Effector memory CD4-positive, alpha-beta T cell (primary cell): ENCODE measurements at places on chromosomes 7 and 10.

DNA sequence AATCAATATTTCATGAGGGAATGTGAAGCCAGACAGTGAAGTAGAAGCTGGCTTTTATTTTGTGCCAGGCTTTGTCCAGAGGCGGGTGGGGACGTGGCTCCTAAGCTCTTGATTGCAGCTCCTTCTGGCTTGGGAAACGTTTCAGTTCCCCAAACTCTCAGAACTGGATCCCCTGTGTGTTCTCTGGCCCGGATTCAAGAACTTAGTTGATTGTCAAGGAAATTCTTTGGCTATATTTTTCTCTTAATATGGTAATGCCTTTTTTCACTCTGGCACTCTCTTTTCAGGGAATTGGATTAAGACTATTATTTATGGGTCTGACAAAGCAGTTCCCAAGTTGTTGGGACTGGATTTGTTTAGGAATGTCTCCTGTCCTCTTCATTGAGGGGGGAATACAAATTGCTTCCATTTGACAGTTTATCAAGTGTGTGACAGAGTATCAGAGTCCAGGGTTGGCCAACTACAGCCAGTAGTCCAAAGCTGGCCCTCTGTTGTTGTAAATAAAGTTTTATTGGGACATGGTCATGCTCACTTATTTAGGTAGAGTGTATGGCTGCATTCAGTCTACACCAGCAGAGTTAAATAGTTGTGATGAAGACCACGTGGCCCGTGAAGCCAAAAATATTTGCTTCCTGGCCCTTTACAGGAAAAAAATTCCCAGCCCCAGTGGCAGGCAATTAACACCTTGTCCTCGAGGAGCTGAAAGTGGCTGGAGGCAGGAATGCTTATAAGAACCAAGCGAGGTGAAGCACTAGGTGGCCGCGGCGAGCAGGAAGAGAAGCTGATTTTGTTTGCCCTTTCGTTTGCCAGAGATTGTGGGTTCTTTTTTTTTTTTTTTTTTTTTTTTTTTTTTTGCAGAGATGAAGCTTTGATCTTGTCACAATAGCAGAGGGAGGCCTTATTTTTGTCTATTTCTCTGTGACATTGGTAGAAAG is 34.3 kb downstream of the HTRA1 start:
- peaks cover 10% of the 10 kb centered on the region for H3K4me1 ChIP-seq
- H3K36me3 ChIP-seq = no peaks in the 10 kb centered on the region
- no peaks in the 10 kb centered on the region for H3K27me3 ChIP-seq
- no peak overlapping the region for H3K4me3 ChIP-seq
- DNase-seq = no peak
- H3K27ac ChIP-seq = no peak overlapping the region

DNA sequence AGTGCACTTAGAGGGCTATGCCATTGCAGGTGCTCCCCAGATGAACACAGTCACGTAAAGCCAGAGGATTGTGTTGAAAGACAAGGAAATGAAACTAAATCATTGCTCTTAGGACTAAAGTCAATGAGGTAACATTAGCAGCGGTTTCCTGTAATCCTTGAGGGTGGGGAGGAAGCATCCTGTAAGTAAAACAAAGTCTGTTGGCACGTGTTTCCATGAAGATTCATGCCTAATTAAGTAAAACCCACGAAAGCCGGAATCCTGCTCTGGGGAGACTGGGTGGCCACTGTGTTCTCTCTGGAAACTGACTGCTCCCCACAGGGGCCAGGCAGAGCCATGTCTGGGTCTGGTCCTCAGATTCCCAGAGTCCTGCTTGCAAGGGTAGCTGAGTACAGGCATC is 18.3 kb downstream of the STEAP1B start:
- H3K27me3 ChIP-seq = no peaks in the 10 kb centered on the region
- H3K4me3 ChIP-seq = no peak overlapping the region
- no peaks in the 10 kb centered on the region for H3K36me3 ChIP-seq
- H3K4me1 ChIP-seq = no peaks in the 10 kb centered on the region

DNA sequence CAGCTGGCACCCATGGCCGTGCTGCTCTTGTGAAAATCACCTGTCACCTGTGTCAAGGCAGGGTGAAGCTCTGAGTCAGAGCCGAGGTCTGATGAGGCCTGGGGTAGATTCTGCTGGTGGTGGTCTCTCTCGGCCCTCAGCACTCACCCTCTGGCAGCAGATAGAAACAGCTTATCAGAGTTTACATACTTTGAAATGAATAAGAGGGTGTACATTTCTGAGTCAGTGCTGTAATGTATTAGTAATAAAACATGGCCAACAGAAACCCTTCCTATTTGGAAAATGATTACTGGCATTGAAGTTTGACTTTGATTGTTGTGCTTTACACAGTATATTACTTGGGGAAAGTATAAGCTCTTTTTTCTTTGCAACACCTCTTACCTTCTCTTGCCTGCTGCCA is 228.8 kb downstream of the SNX10 start:
- H3K27me3 ChIP-seq = no peaks in the 10 kb centered on the region
- H3K27ac ChIP-seq = no peak overlapping the region
- H3K4me3 ChIP-seq = no peak overlapping the region
- no peaks in the 10 kb centered on the region for H3K4me1 ChIP-seq
- H3K36me3 ChIP-seq = no peaks in the 10 kb centered on the region

- no peaks in the 10 kb centered on the region for H3K36me3 ChIP-seq
- no peak for DNase-seq
- H3K4me3 ChIP-seq = no peak overlapping the region
- H3K27me3 ChIP-seq = no peaks in the 10 kb centered on the region
Observed at GRCh38 chr7:8221567-8221966, 40.4 kb downstream of the ICA1 start.

- H3K27ac ChIP-seq = no peak overlapping the region
- H3K36me3 ChIP-seq = peaks cover 6% of the 10 kb centered on the region
- H3K4me3 ChIP-seq = no peak overlapping the region
- H3K4me1 ChIP-seq = no peaks in the 10 kb centered on the region
- no peaks in the 10 kb centered on the region for H3K27me3 ChIP-seq
Observed at GRCh38 chr7:17830206-17830605, 110.1 kb downstream of the SNX13 start.

DNA sequence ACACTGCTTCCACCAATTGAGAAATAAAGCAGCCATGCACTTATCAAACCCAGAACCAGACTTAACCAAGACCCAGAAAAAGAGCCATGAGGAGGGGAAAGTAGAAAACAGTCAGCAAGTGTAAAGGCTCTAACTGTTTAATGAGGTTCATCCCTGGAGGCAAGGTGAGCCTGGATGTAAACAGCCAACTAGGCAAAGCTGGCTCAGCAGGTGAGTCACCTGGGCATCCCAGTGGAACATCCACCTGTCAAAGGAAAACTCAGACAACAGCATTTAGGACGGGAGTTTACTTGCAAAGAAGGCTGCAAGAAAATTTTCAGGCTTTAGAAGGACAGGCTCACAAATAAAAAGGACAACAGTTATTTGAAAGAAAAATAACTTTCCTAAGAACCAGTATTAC is 153.0 kb downstream of the SNX13 start:
- no peaks in the 10 kb centered on the region for H3K36me3 ChIP-seq
- no peak overlapping the region for H3K27ac ChIP-seq
- no peak for DNase-seq
- no peak overlapping the region for H3K4me3 ChIP-seq

DNA sequence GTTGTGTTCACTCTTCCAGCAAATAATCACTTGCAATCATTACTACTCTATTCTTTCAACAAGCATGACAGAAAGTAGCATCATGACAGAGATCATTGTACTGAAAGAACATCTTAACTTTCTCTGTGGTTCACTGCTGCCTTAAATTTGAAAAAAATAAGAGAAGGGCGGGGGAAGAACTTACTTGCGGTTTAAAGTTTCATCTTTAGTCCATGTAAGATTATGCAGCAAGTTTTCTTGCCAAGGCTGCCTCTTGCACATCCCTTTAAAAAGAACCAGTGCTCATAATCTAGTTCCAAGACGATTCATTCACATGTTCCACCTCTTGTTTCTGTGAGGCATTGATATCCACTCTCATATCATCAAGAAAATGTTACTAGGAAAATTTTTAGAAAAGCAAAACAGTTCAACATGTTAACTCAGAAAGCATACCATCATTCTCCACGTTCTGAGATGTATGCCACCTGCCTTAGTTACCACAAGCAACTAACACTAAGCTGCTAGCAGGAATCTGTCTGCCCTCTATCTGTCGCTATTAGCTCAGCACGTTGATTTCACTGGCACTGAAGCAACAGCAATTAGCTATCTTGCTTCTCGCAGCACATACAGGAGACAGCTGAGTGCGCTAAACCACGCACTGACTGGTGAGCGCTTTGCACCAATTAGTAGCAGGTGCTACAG is at the start of gene PCDH15:
Gene PCDH15, minus strand, starts transcription at position 491 of the 681 bp plus-strand sequence. CDS start 136,969 bp downstream, outside the sequence.
- H3K27ac ChIP-seq = no peak within 1 kb of the TSS
- no peaks in the 10 kb centered on the region for H3K36me3 ChIP-seq
- H3K27me3 ChIP-seq = no peaks in the 10 kb centered on the region

- DNase-seq = no peak
- H3K27me3 ChIP-seq = peaks cover 4% of the 10 kb centered on the region
- H3K27ac ChIP-seq = no peak overlapping the region
- H3K36me3 ChIP-seq = no peaks in the 10 kb centered on the region
Observed at GRCh38 chr10:99467236-99467999, 37.0 kb upstream of the GOT1 start.

GRCh38 chr10:71795248-71795647 is 21.9 kb upstream of the VSIR start:
- no peaks in the 10 kb centered on the region for H3K36me3 ChIP-seq
- DNase-seq = no peak
- H3K4me3 ChIP-seq = no peak overlapping the region
- H3K4me1 ChIP-seq = no peaks in the 10 kb centered on the region
- H3K27ac ChIP-seq = no peak overlapping the region
- no peaks in the 10 kb centered on the region for H3K27me3 ChIP-seq

DNA sequence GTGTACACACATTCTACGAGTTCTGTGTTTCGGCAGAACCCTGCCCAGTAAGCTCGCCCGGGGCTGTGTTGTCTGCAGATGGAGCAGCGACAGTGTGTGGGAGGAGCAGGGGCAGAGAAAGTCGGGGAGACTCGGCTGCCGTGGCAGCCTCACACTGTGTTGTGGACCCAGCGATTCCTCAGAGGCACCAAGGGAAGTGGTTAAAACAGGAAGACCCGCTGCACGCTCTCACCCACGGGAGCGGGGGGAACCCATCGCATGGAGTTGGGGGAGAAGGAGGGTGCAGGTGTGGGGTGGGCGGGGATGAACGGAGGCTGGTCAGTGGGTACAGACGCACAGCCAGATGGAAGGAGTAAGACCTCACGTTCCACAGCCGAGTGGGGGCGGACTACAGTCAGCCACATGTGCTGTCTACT is 250.2 kb downstream of the ELFN1 start:
- H3K27ac ChIP-seq = no peak overlapping the region
- peaks cover 38% of the 10 kb centered on the region for H3K4me1 ChIP-seq
- H3K4me3 ChIP-seq = peak overlapping the region; percentile 53
- peaks cover 3% of the 10 kb centered on the region for H3K36me3 ChIP-seq

DNA sequence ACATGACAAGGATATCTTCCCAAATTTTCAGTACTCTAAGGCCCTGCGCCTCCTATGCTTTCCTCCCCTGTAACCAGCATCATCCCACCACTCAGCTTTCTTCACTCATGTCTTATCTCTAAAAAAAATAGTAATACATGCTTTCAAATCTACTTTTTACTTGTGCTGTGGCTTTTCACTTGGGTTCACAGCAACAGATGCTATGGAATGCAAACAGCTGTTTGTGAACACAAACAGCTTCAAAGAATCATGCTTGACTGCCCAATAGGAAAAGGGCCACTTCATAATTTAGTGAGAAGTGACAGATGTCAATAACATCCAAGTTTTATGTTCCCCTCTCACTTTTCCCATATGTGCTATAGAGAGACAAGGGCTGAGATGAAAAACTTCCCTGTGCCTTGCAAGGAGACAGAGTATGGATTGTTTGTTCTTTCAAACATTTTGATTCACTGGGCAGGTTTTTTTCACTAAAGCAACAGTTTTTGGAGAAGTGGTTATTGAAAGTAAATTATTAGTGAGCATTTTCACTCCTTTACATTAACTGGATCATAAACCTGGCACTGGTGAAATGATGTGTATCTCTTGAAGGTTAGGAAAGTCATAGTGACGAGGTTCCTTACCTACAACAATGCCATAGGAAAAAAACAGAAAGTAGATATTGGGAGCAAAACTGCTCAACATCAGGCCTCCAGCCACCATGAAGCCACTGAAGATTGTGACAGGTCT is 37.3 kb downstream of the SLC16A9 start:
- H3K36me3 ChIP-seq = no peaks in the 10 kb centered on the region
- no peak overlapping the region for H3K27ac ChIP-seq
- DNase-seq = no peak
- H3K4me1 ChIP-seq = no peaks in the 10 kb centered on the region
- H3K27me3 ChIP-seq = no peaks in the 10 kb centered on the region

DNA sequence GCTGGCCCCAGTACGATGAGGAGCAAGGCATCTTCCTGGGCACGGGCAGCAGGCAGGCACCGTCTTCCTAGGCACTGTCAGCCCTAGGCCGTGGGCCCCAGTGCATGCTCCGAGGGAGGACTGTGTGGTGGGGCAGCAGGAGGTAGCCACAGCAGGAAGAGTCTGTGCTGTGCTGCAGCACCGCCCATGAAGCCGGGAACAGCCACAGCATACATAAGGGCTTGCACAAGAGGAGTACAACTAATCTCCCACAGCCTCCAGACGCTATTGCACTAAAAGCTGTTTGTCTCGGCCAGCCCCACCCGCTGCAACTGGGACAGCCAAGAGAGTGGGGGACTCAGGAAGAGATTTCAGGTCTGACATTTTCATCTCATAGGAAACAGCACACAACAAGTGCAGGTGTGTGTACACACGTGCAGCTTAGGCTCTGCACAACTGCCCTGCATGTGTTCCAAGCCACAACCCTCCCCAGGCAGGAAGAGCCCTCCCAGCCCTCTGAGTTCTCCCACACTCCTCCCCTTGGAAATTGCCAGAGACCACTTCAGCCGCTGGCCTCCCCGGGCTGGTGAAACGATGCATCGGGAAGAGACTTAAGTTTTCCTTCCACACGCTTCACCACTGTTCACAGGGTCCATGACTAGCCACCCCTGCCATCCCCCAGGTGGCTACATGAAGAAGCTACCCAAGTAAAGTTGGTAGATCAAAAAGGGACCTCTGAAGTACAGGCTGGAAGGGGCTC is 88.1 kb upstream of the DDC start:
- H3K4me1 ChIP-seq = no peaks in the 10 kb centered on the region
- no peak overlapping the region for H3K27ac ChIP-seq
- no peak for DNase-seq
- no peaks in the 10 kb centered on the region for H3K27me3 ChIP-seq
- no peaks in the 10 kb centered on the region for H3K36me3 ChIP-seq
- H3K4me3 ChIP-seq = no peak overlapping the region

- H3K27ac ChIP-seq = no peak overlapping the region
- no peaks in the 10 kb centered on the region for H3K36me3 ChIP-seq
- no peak for DNase-seq
Observed at GRCh38 chr7:81415181-81415580, 354.7 kb downstream of the HGF start.

GRCh38 chr10:15015451-15015850 is 28.3 kb upstream of the OLAH start:
- no peaks in the 10 kb centered on the region for H3K36me3 ChIP-seq
- no peaks in the 10 kb centered on the region for H3K4me1 ChIP-seq
- no peaks in the 10 kb centered on the region for H3K27me3 ChIP-seq
